ENCODE measurements at places on chromosomes 1 and 21.
A peak's percentile ranks its signal among the peaks of the same experiment; 100 is the strongest.

DNA sequence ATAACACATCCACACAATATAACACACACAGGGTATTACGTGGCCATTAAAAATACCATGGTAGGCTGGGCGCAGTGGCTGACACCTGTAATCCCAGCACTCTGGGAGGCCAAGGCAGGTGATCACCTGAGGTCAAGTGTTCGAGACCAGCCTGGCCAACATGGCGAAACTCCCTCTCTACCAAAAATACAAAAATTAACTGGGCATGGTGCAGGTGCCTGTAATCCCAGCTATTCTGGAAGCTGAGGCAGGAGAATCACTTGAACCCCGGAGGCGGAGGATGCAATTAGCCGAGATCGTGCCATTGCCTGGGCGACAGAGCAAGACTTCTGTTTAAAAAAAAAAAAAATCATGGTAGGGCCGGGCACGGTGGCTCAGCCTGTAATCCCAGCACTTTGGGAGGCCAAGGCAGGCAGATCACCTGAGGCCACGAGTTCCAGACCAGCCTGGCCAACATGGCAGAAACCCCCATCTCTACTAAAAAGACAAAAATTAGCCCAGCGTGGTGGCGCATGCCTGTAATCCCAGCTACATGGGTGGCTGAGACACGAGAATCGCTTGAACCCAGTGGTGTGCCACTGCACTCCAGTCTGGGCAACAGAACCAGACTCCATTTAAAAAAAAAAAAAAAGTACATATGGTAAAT lies 24.1 kb upstream of the HPDL start:
- no peak for DNase-seq

- peak; percentile 86 for DNase-seq
These were observed 5.4 kb upstream of the LAMC2 start for GRCh38 chr1:183180634-183181056.

- DNase-seq: no peak
These were observed 102.0 kb downstream of the DIRAS3 start for GRCh38 chr1:67948151-67949080.

- no peak for DNase-seq
These were observed 22.9 kb downstream of the MEGF6 start for GRCh38 chr1:3588395-3588794.

DNA sequence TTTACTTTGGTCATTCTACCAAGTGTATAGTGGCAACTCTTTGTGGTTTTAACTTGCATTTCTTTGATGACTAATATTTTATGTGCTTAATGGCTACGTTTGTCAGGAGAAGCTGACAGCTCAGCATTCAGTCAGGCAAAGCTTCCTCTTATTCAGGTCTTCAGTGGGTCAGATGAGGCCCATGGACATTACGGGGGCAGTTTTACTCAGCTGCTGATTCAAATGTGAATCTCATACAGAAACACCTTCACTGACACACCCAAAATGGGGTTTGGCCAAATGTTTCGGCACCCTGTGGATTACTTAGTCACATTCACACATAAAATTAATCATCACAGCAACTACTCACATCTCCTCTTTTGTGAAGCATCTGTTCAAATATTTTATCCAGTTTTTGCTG lies 104.9 kb upstream of the PLD5 start:
- DNase-seq: no peak

DNA sequence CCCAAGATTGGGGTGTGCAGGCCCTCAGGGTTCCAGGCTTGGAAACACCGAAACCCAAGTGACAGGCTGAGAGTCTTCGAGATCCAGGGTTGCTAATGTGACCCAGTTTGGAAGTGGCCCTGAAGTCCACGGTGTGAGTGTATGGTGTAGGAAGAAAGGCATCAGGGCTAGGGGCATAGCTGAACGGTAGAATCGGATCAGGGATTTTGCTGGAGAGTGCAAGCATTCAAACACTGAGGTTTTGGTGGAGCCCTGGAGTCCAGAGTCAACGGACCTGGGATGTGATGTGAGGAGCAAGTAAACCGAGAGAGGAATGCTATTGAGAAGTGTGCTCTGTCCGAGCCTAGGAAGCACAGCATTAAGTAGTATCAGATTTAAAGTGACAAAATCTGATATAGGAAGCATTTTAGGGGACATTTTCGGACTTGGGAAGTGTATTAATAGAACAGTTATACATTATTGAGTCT lies 958 bp downstream of the NFYC start:
- DNase-seq: no peak

GRCh38 chr21:25657140-25657539 lies 18.1 kb downstream of the JAM2 start:
- DNase-seq: no peak

GRCh38 chr21:31346256-31346821 lies 2.3 kb upstream of the TIAM1 start:
- DNase-seq: no peak

DNA sequence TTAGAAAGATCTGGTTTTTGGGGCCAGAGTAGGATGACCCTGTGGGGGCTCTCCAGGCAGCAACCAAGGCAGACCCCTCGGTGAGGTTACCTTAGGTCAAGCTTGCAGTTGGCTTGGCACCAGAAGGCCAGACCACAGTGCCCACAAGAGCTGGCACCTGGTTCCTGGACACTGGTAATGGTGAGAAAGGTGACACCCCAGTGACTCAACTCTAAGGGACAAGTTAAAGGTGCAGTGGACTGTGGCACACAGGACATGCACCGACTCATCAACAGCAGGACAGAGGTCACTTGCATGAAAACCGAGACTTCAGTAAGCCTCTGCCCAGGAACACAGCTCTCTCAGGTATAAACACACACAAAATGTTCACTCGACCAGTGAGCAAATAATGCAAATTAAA lies 6.7 kb downstream of the LRRC38 start:
- no peak for DNase-seq

GRCh38 chr1:32047701-32048100 lies 25.0 kb upstream of the TMEM39B start:
- no peak for DNase-seq

GRCh38 chr1:54609301-54609921 lies 13.9 kb downstream of the FAM151A start:
- no peak for DNase-seq

DNA sequence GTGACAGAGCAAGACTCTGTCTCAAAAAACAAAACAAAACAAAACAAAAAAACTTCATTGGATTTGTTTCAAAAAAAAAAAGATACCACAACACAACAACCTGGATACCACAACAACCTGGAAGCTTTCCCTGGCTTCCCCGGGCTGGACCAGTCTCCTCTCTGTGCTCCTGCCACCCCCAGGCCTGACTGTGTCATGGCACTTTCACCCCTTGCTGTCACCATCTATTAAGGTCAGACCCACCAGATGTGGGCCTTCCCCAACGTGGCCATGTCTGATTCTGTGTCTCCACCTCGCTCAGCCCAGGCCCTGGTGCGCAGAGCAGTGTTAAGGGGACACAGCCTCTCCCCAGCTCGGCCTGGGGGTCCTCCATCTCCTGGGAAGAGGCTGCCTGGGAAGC lies 28.3 kb upstream of the ACOT11 start:
- no peak for DNase-seq

GRCh38 chr1:119748040-119748439 lies 20.7 kb downstream of the HMGCS2 start:
- DNase-seq: no peak

- no peak for DNase-seq
These were observed 174.6 kb downstream of the KCNK2 start for GRCh38 chr1:215256936-215257679.

DNA sequence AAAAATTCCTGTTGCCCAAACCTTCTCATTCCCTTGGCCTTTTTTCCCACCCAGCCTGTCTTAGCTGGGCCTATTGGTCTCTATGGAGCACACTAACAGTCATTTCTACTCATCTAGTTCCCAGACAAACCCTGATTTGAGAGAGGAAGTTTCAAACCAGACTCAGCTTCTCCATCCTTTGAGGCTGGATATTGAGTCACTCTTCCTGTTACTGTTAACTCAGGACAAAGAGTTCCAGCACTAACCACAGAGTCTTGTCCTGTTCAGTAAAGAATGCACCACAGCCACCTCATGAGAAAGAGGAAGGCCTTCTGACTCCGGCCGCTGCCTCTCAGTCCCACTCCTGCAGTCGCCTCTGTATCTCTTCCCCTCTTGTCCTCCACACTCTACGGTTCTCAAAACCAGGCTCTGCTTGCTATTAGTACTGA lies 137.8 kb downstream of the PTPRC start:
- DNase-seq: peak; percentile 98

- no peak for DNase-seq
These were observed 317.6 kb downstream of the PRDM2 start for GRCh38 chr1:14017531-14017961.

GRCh38 chr1:239999170-239999569 lies 92.5 kb upstream of the FMN2 start:
- no peak for DNase-seq

DNA sequence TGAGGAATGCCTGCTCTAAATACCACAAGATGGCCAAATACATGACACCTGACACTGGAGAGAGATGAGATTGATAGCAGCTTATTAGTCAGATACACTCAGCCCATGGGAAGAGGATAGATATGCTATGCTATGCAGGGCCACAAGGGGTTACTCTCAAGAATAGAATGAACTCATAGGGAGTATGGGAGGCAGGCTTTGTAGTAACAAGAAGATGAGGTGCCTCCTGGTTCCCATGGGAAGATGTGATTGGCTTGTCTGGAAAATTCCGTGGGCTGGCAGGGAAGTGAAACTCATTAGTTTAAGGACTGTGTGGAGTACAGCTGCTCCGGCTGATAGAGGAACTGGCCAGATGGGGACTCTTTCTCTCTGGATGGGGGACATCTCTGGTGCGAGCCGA lies 16.5 kb downstream of the CCDC30 start:
- DNase-seq: no peak

GRCh38 chr21:38438462-38438893 lies 59.8 kb downstream of the ERG start:
- DNase-seq: peak; percentile 67

DNA sequence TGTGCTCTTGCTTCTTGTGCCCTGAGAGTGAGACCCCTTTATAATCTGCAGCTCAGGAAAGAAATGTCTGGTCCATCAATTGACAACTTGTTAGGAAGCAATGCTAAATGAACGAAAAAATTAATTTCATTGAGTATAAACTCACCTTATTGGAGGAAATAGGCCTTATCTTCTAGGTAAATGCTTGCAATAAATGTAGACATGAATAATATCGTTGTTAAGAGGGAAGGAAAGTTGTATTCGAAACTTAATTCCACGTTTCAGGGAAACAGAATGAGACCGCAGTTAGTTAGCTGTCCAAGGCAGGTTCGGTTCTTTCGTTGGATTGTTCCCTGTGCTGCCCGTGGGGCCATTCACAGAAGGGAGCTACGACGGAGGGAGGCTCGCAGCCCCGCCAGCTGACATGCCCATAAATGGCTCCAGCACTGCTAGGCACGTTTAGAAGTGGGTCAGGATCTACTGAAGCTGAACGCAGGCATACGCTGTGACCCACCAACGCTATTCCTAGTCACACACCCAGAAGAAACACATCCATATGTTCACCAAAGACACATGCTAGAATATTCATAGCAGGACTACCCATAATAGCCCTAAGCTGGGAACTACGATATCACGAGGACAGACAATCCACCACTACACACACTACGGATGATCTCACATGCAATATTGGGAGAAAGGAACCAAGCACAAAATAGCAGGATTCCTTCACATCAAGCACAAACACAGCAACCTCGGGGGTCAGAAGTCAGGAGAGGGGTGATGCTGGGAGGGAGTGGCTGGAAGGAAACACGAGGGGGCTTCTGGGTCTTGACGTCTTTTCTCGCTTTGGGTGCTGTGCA lies 56.2 kb upstream of the LBR start:
- no peak for DNase-seq

GRCh38 chr1:195663549-195664280 lies 944.5 kb downstream of the KCNT2 start:
- no peak for DNase-seq

GRCh38 chr21:16047904-16048303 lies 318.1 kb downstream of the USP25 start:
- DNase-seq: no peak

DNA sequence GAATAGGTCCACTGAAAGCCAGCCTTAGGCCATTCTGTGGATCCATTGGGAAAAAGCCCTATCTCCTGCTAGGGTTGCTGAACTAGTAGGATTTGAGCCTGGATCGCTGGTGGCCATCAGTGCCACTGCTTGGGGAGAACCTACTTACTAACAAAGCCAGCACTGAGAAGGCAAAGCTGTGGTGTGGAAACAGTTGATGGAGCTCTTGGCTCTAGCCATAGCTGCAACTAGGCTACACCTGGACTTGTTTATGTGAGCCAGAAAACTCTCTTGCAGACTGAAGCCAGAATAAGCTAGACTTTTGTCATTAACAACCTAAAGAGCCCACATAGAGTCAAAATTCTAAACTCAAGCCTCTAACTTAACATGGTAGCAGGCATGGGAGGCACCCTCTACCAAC lies 20.7 kb downstream of the DAB1 start:
- DNase-seq: no peak

DNA sequence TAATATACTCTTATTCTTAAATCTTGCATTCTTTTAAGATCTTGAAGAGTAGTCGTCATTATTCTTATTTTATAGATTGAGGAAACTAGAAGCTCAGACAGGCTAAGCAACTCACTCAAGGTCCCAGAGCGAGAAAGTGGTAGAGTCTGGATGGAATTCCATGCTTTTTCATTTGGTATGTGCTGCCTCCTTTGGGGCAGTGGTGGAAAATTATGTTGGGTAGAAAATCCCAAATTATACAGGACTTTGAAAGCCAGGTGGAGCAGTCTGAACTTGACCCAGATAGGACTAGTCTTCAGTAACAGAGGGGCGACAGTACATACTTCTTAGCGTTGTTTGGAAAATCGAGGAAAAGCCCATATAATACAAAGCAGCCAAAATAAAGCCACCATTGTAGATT lies 205.6 kb downstream of the ATG4C start:
- DNase-seq: no peak
